Inflammatory macrophage treated with lipopolysaccharide for 1 hour (primary cell): ENCODE measurements at places on chromosomes 5 and 9.

DNA sequence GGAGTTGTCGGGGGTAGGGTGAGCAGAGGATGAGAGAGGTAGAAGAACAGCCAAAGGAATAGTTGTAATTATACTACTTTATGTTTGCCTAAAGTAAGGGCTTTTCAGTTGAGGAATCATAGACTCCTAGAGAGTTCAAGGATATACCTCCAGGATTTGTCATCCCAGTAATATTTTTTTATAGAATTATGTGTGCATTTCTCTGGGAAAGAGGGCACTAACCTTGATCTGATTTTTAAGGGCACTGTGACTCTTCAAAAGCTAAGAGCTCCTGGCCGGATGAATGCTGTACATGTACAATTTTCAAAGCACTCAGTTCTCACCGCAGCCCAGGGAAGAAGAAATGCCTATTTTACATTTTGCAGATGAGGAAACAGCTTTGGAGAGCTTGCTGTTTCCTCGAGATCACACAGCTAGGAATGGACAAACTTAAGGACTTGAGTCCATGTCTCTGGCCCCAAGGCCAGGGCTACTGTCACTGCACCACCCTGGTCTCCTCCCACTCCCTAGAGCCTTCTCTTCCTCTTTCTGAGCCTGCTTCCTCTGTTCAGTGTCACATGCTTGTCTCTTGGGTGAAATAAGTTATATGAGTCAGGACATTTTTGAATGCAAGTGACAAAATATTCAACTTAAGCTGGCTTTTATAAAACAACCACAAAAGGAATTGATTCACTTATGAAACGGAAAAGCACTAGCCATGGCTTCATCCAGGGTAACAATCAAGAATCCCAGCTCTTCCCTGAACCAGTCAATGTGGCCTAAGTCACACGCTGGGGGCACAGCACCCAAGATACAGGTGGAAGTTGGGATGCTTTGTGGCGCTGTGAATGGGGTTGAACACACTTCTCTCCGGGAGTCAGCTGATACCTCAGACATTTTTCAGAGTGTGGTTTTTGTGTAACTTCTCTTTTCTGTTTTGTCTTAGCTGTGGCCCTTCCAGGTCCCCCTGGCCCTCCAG is 45.7 kb upstream of the TGFBR1 start:
- DNase-seq, result peak; percentile 89

GRCh38 chr9:135073741-135074305 is 13.6 kb upstream of the OLFM1 start:
- DNase-seq, result no peak

DNA sequence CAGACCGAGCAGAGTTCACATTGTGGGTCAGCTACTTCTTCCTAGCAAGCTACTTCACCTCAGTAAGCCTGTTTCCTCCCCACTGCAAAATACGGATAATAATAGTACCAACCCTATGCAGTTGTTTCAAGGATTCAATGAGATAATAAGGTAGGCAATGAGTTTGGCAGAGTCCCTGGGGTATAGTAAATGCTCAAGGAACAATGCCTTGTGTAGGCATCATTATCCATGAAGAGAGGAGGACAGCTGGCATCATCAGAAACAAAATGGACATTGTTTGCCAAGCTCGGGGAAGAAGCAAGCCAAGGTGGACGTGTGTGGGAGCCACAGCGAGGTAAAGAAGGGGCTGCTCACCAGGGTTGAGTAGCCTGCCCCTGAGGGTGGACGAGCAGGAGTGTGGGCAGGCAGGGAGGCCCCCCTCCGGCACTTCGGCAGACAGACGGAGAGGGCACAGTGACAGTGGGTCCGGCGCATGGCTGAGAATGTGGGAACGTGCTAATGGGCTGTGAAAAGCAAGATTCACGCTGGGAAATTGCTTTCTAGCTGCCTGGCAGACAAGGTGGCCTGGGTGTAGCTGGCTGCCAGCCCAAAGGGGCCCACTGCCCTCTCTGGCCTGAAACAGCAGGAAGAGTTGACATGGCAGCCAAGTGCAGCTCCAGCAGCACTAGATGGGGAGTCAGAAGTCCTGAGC is 10.1 kb downstream of the CAMK2A start:
- no peak for DNase-seq

GRCh38 chr9:71729816-71730526 is 38.3 kb downstream of the CEMIP2 start:
- peak; percentile 53 for DNase-seq

- DNase-seq, result no peak
Measured at GRCh38 chr9:9950813-9951212, 662.0 kb downstream of the PTPRD start.

DNA sequence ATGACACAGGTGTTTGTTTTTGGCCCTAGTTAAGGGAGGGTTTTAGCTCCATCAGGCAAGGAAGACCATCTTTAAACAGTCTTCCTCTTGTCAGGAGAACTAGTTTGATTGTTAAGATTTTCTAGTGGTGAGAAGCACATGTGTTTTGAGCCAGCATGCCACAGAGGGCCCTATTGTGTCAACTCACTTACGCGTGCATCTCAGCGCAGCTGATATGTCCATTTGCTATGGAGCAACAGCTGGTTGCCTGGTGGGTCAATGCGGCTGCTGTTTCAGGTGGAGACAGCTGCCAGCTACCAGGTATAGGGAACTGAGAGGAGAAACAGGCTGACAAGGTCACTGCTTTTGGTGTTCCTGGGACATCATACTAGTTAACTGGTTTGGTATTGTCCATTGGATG is 100.5 kb upstream of the PRRC1 start:
- DNase-seq, result no peak

- peak; percentile 90 for DNase-seq
Measured at GRCh38 chr5:103139264-103139865, 19.3 kb downstream of the PPIP5K2 start.

- no peak for DNase-seq
Measured at GRCh38 chr5:153485641-153486040, 4.8 kb upstream of the GRIA1 start.

DNA sequence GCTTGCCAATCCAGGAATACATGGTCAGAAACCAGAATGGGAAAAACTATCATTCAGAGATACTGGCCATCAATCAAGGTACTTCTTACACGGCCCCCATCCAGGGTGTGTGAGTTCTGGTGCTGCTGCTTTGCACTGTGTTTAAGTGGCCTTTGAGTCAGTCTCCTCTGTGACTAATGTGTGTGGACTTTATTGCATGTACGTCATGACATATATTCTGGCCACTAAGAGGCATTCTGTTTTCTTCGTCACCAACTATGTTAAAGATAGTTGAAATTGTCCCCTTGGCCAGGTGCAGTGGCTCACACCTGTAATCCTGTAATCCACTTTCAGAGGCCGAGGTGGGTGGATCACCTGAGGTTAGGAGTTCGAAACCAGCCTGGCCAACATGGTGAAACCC is 8.5 kb downstream of the EXOSC3 start:
- no peak for DNase-seq

GRCh38 chr9:3181049-3181953 is 337.4 kb upstream of the PUM3 start:
- DNase-seq, result peak; percentile 16

- DNase-seq, result no peak
Measured at GRCh38 chr5:172143875-172144274, 44.1 kb downstream of the STK10 start.

GRCh38 chr5:82320966-82321365 is 42.8 kb upstream of the RPS23 start:
- DNase-seq, result no peak

- DNase-seq, result peak; percentile 15
Measured at GRCh38 chr9:19517202-19517942, 108.6 kb downstream of the ACER2 start.

DNA sequence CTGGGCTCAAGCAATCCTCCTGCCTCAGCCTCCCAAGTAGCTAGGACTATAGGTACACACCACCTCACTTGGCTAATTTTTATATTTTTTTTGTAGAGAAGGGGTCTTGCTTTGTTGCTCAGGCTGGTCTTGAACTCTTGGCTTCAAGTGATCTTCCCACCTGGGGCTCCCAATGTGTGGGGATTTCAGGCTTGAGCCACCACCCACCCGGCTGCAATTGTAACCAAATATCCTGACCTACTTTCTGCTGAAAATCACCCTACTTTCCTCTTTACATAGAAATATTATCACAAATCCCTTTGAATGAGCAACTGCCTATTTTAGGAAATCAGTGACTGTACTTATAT is 59.6 kb upstream of the ZNF608 start:
- no peak for DNase-seq

DNA sequence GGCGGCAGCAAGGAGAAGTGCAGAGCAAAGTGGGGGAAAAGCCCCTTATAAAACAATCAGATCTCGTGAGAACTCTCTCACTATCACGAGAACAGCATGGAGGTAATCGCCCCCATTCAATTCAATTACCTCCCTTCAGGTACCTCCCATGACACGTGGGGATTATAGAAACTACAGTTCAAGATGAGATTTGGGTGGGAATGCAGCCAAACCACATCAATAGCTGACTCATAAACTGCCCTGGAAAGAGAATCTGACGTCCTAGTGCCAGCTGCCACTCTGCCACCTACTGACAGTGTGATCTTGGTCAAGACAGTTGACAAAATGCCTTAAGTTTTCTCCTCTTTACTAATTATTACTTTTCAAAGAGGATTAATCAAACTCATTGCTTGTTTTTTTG is 128.3 kb downstream of the GPBP1 start:
- DNase-seq, result no peak

DNA sequence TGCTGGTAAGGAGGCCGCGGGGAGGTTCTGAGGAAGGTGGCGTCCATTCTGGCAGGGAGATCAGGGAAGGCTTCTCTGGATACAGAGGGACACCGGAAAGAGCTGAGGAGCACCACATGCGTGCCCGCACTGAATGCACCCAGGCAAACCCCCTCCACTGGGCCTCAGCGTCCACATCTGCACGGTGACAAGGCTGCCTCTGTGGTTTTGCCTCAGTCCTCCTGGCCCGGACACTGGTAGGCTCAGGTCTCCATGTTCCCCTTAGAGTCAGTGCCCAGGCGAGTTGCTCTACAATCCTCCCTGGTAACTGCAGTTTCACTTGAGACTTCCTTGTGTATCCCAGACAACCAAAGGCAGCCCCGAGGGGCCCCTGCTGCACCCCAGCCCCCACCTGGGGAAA is 173.3 kb downstream of the MELK start:
- DNase-seq, result no peak

- DNase-seq, result peak; percentile 78
Measured at GRCh38 chr9:71806901-71807307, 38.6 kb upstream of the CEMIP2 start.

- peak; percentile 50 for DNase-seq
Measured at GRCh38 chr5:135729321-135729786, 105.1 kb upstream of the SLC25A48 start.

DNA sequence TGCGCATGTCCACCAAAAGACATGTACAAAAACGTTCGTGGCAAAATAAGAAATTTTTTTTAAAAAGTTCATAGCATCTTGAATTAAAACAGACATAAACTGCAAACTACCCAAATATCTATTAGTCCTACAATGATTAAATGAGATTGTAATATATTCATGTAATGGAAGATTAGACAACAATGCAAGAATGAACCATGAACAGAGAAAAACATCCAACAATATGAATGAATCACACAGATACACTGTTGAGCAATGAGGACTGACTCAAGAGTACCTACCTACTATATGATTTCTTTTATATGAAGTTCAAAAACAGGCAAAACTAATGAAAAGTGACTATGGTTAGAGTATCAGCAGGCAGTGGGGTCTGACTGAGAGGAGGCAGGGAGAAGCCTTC is 17.9 kb upstream of the CTNNAL1 start:
- DNase-seq, result no peak

DNA sequence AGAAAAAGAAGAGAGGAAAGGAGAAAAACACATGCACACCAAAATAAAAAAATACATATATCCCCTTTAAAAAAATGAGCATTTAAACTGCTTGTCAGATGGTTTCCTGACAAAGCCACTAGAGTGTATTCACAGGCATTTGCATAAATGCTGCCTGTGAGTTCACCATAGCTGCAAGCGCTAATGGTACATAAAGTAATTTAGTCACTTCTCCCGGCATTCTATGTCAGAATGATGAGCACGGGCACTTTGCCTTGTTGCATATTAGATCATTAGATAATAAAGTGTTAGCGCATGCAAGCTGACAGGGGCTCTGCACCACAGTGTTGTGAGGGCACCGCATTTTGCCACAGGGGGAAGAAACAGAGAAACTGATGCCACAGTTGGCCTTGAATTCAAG is 280.6 kb downstream of the EBF1 start:
- DNase-seq, result no peak

- DNase-seq, result no peak
Measured at GRCh38 chr5:158392753-158393152, 533.8 kb upstream of the CLINT1 start.

DNA sequence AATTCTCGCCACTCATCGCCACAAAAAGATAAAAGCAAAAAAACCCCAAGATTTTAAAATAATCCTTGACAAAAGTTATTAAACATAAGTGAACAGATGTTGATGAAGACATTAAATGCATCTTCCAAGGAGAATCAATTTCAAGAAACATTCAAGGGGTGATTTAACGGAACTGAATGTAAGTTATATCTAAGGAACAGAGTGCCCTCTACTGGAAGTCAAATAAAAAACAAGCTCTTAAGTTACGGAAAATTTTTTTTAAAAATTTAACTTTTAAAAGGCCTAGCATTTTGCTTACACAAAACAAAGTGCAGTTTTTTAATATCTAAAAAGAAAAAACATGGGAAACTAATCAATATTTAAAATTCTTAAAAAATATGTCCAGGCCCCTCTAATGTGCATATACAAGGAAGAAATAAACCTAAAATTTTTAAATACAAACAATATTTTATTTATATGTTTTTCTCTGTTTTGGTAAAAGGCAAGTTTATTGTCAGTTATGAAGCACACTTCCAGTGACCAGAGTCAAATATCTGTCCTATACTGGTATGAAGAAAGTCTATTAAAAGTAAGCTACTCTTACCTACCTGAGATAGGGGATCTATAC is 28.0 kb downstream of the TEX10 start:
- DNase-seq, result peak; percentile 35

GRCh38 chr5:128062172-128062746 is 21.3 kb upstream of the SLC12A2 start:
- DNase-seq, result no peak

DNA sequence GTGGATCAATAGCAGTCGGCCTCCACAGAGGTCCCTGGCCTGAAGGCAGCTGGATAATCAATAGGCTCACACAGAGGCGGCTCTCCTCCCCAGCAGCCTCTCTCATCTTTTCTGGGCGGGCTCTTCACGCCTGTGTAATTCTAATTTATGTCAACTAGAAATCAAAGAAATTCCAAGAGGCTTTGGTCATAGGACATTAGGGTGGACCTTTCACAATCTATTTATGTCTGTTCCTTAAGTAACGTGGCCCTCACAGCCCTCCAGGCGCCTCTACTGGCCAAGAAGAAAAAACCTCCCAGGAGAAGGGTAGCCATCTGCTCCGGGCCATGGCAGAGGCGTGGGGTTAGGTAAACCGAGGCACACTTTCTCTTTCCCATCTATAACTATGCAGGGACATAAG is 205.1 kb upstream of the EFNA5 start:
- DNase-seq, result no peak

- no peak for DNase-seq
Measured at GRCh38 chr9:116928884-116929283, 241.8 kb downstream of the TRIM32 start.

- peak; percentile 84 for DNase-seq
Measured at GRCh38 chr5:148179234-148179824, 11.0 kb downstream of the SPINK14 start.
